Activated T-cell treated with anti-CD3 and anti-CD28 coated beads, Interleukin-2, amount 50 U/mL, for 72 hours (primary cell): ENCODE measurements at places on chromosomes 12 and 14. TPM values are rescaled to one million over a fixed set of nuclear protein-coding genes. Genes with fewer than 3 reads are reported as not detected.

GRCh38 chr12:74033531-74033930 lies 504.1 kb upstream of the ATXN7L3B start:
- H3K27ac ChIP-seq, result no peak overlapping the region
- no peaks in the 10 kb centered on the region for H3K4me1 ChIP-seq
- no peaks in the 10 kb centered on the region for H3K27me3 ChIP-seq
- DNase-seq, result no peak
- no peak overlapping the region for H3K4me3 ChIP-seq

GRCh38 chr14:92916201-92916600 lies 6.7 kb upstream of the CHGA start:
- no peak overlapping the region for H3K4me3 ChIP-seq
- DNase-seq, result no peak
- H3K4me1 ChIP-seq, result no peaks in the 10 kb centered on the region
- peaks cover 16% of the 10 kb centered on the region for H3K27me3 ChIP-seq
- H3K27ac ChIP-seq, result no peak overlapping the region

DNA sequence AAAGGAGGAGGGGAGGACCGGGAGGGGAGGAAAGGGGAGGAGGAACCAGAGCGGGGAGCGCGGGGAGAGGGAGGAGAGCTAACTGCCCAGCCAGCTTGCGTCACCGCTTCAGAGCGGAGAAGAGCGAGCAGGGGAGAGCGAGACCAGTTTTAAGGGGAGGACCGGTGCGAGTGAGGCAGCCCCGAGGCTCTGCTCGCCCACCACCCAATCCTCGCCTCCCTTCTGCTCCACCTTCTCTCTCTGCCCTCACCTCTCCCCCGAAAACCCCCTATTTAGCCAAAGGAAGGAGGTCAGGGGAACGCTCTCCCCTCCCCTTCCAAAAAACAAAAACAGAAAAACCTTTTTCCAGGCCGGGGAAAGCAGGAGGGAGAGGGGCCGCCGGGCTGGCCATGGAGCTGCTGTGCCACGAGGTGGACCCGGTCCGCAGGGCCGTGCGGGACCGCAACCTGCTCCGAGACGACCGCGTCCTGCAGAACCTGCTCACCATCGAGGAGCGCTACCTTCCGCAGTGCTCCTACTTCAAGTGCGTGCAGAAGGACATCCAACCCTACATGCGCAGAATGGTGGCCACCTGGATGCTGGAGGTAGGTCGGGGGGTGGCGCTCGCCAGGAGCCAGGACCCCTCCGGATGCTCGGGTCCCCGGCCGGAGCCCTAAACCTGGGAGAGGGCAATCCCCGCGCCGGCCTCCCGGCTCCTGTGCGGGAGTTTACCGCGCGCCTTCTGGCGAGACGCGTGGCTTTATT lies at the start of gene CCND2:
Gene CCND2 (plus strand): TSS at position 111 of the 744 bp plus-strand sequence. CDS start 279 bp downstream, at position 390.
- no peaks in the 10 kb centered on the region for H3K27me3 ChIP-seq
- H3K4me1 ChIP-seq, result peaks cover 41% of the 10 kb centered on the region
- peak; percentile 84 for DNase-seq
- peak within 1 kb of the TSS; percentile 97 for H3K27ac ChIP-seq
- peaks cover 27% of the 10 kb centered on the region for H3K36me3 ChIP-seq

RABGGTA gene
- 53.8 TPM for total RNA-seq

DNA sequence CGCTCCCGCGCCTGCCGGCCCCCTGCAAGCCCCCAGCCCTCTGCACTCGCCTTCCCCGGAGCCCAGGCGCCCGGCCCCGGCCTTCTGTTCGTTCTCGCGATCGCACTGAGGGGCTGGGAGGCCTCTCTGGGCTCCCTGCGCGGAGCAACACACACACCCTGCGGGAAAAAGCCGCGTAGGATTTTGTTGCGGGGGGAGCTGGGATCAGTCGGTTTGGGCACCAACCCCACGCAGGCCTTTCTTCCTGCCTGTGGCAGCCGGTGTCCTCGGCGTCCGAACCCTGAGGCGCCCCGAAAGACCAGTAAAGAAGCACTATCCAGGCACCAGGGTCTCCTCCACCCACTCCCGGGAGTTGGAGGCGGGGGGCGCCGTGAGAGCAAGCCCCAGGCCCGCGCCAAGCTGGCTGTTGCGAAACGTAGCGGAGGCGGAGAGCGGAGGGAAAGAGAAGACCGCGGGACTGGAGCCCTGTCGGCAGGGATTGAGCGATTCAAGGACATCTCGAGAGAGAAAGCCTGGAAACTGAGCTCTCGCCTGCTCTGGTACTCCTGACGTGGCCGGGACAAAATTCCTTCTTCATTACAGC lies 1.9 kb upstream of the HOXC5 start:
- H3K36me3 ChIP-seq, result no peaks in the 10 kb centered on the region
- no peak overlapping the region for H3K4me3 ChIP-seq
- peaks cover 40% of the 10 kb centered on the region for H3K4me1 ChIP-seq
- no peak overlapping the region for H3K27ac ChIP-seq

LRRC43 gene
- total RNA-seq, result 1.2 TPM

CAPZA3 gene
- total RNA-seq, result not detected

CYP46A1 gene
- total RNA-seq, result 0.09 TPM
